ENCODE measurements at places on chromosomes 2 and 18. TPM values are rescaled to one million over a fixed set of nuclear protein-coding genes. Genes with fewer than 3 reads are reported as not detected.

GRCh38 chr2:116585669-116586327 lies 1228.7 kb upstream of the DDX18 start:
- no peak for ATAC-seq

SULT1C2 gene
- total RNA-seq, result not detected

DNA sequence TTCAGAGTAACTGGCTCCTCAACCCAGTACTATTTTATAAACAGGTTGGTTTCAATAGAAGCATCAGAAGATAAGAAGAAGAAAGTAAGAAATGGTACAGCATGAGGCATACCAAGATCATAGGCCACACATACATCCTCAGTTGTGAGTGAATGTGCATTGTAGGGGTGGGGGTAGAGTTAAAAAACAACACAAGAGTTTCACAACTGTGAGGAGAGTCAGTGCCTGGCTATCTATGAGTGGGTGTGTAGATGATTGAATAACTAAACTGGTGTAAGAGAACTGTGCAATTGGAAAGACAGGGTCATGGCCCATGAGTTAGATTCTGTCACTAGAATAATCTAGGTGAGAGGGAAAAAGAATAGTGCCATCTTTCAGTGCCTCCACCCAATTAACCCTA lies 748.2 kb upstream of the ACVR2A start:
- ATAC-seq, result no peak

MC2R gene
- not detected for total RNA-seq

DNA sequence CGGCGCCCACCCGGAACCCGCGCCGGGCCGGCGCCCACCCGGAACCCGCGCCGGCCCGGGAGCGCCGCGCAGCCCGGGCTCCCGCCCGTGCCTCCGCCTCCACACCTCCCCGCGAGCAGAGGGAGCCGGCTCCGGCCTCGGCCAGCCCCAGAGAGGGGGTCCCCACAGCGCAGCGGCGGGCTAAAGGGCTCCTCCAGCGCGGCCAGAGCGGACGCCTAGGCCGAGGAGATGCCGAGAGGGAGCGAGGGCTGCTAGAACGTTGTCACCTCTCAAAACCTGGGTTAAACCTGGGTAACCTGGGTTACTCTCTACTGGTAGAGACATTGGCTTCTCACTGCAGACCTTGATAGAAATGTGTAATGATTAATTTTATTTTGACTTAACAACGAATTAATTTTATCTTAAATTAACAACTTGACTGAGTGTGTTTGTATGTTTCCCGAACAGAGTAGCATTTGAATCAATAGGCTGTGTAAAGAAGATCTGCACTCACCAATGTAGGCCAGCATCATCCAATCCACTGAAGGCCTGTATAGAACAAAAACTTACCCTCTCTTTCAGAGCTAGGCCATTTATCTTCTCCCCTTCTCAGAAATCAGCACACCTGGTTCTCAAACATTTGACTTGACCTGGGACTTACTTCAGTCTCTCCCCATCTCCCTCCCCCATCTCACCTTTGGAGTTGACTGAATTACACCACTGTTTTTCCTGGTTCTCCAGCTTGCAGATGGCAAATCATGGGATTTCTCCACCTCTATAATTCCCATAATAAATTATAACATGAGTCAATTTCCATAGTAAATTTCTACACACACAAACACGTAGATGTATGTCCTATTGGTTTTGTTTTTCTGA lies 242.7 kb downstream of the ASXL3 start:
- no peak for ATAC-seq

GRCh38 chr2:167833294-167833693 lies 414.1 kb downstream of the STK39 start:
- no peak for ATAC-seq

- no peak for ATAC-seq
These were observed 15.5 kb downstream of the IL1F10 start for GRCh38 chr2:113083296-113083695.

DNA sequence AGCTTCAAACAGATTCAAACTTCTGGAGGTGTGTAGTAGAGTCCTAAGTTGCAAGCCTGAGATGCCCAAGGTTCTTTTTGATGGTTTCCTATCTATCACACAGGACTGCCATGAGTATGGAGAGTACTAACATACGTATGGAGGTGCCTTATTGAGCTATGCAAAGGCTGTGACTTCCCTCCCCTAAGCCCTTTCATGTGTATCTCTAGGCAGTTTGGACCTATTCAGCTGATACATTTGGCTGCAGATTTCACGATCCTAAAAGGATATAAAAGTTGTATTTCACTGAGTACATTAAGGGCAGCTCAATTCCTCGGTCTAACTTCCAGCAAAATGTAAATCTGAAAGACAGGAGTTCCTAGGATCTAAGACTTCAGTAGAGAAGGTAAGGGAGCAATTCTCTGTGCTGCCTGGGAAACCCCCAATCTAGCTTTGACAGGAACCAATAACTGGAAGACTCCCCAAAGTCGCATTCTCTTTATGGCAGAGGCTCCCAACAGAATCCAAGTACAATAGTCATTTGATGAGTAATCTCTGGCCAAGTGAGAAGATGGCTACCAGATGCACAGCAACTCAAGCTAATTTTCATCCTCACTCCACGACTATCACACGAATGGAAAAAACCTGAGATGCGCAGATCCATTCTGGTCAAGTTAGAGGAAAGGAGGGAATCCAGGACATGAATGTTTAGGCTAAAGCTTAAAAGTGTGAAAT lies 83.8 kb downstream of the ATL2 start:
- ATAC-seq, result no peak

GRCh38 chr18:9419956-9420631 lies 55.2 kb upstream of the RALBP1 start:
- no peak for ATAC-seq

GRCh38 chr2:13819896-13820295 lies 812.6 kb upstream of the LRATD1 start:
- ATAC-seq, result no peak

- ATAC-seq, result no peak
These were observed 107.9 kb downstream of the PRKCE start for GRCh38 chr2:45759310-45759851.

GRCh38 chr2:202510911-202511310 lies 123.9 kb upstream of the FAM117B start:
- ATAC-seq, result no peak

GRCh38 chr18:24373328-24373727 lies 24.3 kb downstream of the OSBPL1A start:
- ATAC-seq, result no peak

- no peak for ATAC-seq
These were observed 51.0 kb downstream of the TTC27 start for GRCh38 chr2:32678825-32679224.

RND3 gene
- 62.3 TPM for total RNA-seq

GRCh38 chr2:167697194-167697593 lies 550.2 kb downstream of the STK39 start:
- no peak for ATAC-seq

GRCh38 chr2:201628545-201628944 lies 14.8 kb downstream of the TMEM237 start:
- no peak for ATAC-seq

DNA sequence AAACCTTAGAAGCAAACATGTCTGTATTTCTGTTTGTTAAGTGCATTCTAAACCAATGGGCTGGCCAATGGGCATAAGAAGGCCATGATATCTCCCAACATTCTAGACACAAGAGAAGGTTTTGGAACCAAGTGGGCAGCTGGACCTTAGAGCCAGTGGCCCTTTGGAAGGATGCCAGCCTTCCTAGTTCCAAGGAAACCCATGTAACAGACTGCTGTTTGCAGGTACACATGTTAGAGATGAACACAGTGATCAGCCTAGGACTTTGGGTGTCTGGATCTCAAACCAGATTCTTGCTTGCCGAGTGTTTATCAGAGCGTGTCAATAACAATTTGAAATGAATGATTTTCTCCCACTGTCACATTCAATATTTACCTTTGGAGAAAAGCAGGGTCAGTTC lies 97.5 kb upstream of the COPS8 start:
- no peak for ATAC-seq

GRCh38 chr2:182891611-182892010 lies 25.2 kb upstream of the FRZB start:
- ATAC-seq, result no peak
